IPS-NIHi11 (cell line): ENCODE measurements at places on chromosomes 2 and 18.

DNA sequence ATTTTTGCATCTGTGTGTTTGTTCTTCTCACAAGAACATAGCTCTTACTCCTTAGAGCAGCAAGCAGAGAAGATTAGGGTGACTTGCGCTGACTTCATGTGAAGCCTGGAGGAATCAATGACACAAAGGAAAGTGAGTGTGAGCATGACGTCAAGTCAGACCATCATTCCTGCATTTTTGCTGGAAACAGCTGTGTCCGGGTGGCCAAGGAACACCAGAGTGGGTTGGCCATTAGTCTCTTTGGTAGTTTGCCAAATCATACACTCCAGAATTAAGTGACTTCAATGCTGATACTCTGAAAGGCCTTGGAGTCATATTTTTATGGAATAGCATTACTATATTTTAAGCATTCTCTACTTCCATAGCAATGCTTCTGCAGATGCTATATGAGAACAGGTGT is 597.2 kb downstream of the DCDC2C start:
- DNase-seq, result no peak

- DNase-seq, result no peak
Measured at GRCh38 chr18:24538414-24539264, 78.2 kb downstream of the HRH4 start.

DNA sequence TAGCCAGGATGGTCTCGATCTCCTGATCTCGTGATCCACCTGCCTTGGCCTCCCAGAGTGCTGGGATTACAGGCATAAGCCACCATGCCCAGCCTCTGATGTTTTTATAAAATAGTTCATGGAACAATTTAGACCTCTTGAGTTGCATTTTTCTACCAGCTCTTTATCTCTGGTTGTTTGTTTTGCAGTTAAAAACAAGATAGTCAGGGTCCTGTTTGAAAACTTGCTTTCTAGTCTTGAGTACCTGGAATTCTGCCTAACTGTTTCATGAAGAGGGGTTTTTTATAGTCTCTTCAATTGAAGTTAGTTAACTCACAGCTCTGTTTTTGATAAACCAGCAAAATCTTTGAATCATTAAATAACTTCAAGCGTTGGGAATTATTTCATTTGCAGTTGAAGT is 244.8 kb downstream of the PARD3B start:
- no peak for DNase-seq

GRCh38 chr2:239378021-239378917 is 22.6 kb downstream of the HDAC4 start:
- no peak for DNase-seq

DNA sequence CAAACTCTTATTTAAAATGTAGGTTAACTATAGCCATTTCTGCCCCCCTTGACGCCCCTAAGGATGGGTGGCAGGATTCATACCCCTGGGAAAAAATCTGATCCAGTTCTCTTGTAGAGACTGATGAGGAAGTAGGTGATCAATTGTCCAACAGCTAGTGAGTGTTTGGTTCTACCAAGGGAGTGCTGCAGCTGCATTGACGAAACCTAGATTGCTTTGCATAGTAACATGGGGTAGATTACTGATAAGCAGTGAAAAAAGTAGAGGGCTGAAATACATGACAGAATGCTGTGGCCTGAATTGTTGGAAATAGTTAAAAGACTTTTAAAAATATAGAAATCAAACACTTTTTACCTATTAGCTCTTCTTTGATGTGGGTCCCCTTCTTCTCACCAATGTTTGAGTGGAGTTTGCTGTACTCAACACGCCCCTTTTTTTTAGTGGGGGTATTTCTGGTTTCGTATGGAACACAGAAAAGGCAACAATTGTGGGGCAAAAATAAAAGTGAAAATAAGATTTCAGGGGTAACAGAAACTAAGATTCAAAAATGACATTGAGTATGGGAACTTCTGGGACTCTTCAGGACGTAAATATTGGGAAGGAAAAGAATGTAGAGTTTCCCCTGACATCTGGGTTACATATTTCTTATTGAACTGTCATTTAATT is 66.2 kb downstream of the MAIP1 start:
- DNase-seq, result no peak

GRCh38 chr2:111071600-111072171 is 49.0 kb upstream of the BCL2L11 start:
- DNase-seq, result no peak

GRCh38 chr2:197500503-197501131 is 438 bp downstream of the HSPE1 start:
- no peak for DNase-seq

GRCh38 chr2:212076456-212076855 is 462.1 kb downstream of the ERBB4 start:
- DNase-seq, result peak; percentile 4

DNA sequence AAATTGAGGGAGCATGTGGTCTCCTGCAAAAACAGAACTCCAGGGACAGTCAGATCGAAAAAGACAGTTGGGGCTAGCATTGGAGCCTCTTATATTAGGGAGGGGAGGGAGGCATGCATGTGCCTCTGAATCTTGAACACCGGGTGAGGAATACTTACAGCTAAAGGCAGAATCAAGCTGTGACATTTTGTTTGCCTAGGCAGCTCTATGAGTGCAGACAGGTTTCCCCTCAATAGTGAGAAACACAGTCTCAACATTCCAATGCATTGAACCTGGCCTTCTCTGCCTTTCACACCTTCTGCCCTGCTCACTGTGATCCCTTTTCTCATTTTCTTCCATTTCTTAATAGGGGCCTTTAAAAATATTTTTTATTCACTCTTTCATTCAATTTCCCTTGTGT is 140.4 kb downstream of the THSD7B start:
- DNase-seq, result peak; percentile 19

- DNase-seq, result no peak
Measured at GRCh38 chr18:25786758-25787157, 303.7 kb downstream of the SS18 start.

DNA sequence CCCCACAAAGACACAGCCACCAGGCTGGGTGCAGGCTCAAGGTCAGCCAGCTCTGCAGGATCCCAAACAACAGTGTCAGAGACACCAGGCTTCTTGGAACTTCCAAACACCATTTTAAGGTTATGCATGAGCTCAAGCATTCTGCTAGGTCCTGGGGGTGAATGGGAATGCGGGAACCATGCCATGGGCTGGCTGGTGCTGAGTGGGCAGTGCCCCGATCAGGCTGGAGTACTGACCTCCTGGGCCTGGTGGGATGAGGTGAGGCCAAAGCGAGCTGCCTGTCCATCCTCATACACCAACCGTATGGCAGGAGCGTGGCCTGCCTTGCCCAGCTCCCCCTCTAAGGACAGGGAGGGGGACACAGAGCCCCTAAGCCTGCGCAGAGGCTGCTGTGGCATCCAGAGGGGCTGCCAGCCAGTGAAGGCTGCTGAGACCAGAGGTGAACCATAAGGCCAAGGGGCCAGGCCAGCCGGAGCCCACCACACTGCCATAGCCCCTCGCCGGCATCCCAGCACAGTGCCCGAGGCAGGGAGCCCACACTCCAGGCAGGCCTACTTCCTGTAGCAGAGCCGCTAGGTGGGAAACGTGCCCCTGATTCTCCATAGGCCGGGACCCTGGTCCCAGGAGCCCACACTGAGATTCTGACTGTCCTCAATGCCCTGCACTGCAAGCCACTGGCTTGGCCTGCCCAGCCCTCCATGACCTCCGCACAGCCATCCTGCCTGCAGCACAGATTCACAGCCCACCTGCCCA is 135.0 kb downstream of the HDAC4 start:
- DNase-seq, result no peak

DNA sequence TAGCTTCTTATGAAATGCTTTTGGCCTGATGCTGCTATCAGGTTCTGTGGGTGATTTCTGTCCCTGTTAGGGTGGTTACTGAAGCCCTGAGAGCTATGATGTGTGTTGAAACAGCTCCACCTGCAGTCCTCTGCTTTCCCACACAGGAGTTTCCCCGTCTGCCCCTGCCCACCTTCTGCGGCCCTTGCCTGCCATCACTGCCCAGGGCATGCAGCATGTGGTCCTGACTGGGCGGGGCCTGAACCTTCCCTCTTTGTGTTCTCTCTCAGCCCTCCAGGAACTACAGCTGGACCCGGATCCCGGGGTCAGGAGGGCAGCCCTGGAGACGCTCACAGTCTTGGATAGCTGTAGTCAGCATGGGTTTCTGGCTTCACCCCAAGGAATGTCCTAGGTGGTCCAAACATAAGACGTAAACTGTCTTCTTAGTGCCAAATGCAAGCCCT is 21.4 kb downstream of the HJURP start:
- peak; percentile 83 for DNase-seq

DNA sequence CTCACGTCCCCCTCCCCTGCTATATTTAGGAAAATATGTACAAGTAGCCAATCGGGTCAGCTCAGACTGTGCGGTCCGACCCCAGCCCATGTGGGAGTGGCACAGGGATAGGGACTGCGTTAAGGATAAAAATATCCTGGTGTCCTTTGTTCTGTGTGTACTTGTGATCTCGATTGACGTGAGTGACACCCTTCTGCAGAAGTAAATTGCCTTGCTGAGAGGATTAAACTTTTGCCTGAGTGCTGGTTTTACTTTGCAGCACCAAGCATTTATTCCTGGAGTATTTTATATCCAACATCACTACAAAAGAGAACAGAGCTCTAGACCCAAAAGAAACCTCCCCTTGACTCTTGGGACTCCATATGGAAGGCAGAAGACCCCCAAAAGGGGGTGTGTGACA is 28.0 kb upstream of the RALBP1 start:
- no peak for DNase-seq

DNA sequence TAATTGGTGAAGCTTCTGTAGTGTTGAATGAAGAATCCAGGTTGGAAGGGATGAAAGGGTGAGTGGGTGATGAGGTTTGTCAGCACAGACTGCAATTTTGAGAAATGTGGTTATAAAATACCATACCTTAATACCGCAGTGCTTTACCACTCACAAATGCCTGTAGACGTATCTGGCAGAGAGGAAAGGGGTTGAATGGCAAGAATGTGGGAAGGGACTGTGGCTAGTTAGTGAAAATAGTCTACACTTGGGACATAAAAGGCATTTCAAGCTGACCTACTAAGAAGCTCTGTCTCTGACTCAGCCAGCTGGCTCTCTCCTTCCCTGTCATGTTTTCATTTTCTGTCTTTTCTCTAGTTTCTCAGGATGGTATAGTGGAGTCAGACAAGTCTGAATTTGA is 25.1 kb downstream of the CDK15 start:
- DNase-seq, result no peak

- DNase-seq, result no peak
Measured at GRCh38 chr18:2223449-2223848, 347.9 kb downstream of the METTL4 start.

- DNase-seq, result no peak
Measured at GRCh38 chr18:29406996-29407395, 1230.1 kb upstream of the CDH2 start.

GRCh38 chr18:54774981-54775665 is 53.2 kb upstream of the RAB27B start:
- no peak for DNase-seq

DNA sequence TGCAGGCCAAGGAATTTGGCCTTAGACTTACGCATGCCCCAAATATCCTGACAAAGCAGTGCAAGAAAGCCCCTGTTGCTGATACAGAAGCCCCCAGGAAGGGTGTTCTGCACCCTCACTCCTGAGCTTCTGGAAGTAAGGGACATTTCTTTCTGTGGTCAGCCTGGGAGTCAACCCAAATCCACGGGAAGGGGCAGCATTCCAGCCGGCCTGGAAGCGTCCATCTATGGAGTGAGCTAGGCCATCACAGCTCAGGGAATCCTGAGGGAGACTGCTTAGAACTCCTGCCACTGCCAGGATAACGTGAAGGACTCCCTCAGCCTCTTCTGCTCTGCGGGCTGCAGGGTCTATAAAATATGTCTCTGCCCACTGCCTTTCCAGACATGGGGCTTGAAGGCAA is 173.9 kb downstream of the ANAPC1 start:
- DNase-seq, result no peak
